A549 treated with dexamethasone at 1 μM for 4 hours (cell line): ENCODE measurements at places on chromosomes 3 and 15. TPM values are rescaled to one million over a fixed set of nuclear protein-coding genes. Genes with fewer than 3 reads are reported as not detected.

The ZNF774 gene
- total RNA-seq = 0.71 to 1.6 TPM (median 1.3 TPM) in 5 replicates

The AHSG gene
- total RNA-seq = 0.06 to 0.09 TPM (median 0.06 TPM) in 3 of 5 replicates, not detected in the others

The ERC2 gene
- total RNA-seq = 0.14 to 0.36 TPM in 2 of 5 replicates, not detected in the others

The CASR gene
- total RNA-seq = not detected in 5 replicates

The CX3CR1 gene
- 0.04 to 0.07 TPM (median 0.06 TPM) in 5 replicates for total RNA-seq

The PLS1 gene
- total RNA-seq = 9.6 to 12.7 TPM (median 10.8 TPM) in 5 replicates

The IL20RB gene
- total RNA-seq = 0.87 to 1.6 TPM (median 0.97 TPM) in 5 replicates

The MEX3B gene
- total RNA-seq = 2.9 to 4.7 TPM (median 3.9 TPM) in 5 replicates

The CCK gene
- 1.6 to 2.6 TPM (median 1.7 TPM) in 5 replicates for total RNA-seq

The MEIS2 gene
- 9.0 to 11.3 TPM (median 9.8 TPM) in 5 replicates for total RNA-seq

The FSTL1 gene
- total RNA-seq = 44.5 to 74.3 TPM (median 60.0 TPM) in 5 replicates

The FOXL2 gene
- total RNA-seq = 2.5 to 4.5 TPM (median 4.3 TPM) in 5 replicates

The CHCHD4 gene
- 36.6 to 41.5 TPM (median 41.0 TPM) in 5 replicates for total RNA-seq

The CAMK2N2 gene
- 0.96 to 2.0 TPM (median 1.5 TPM) in 5 replicates for total RNA-seq

The DTX3L gene
- total RNA-seq = 7.8 to 10.2 TPM (median 9.6 TPM) in 5 replicates

The OSTN gene
- not detected in 5 replicates for total RNA-seq

The SI gene
- not detected in 5 replicates for total RNA-seq

The LDHAL6B gene
- 0.05 TPM in 1 of 5 replicates, not detected in the others for total RNA-seq

The GPR62 gene
- total RNA-seq = not detected in 5 replicates

The LTK gene
- 0.05 to 0.12 TPM (median 0.06 TPM) in 4 of 5 replicates, not detected in the other for total RNA-seq

The ARHGAP31 gene
- total RNA-seq = 0.67 to 1.4 TPM (median 0.98 TPM) in 5 replicates

The SAMMSON gene
- not detected in 5 replicates for total RNA-seq

The HEXA gene
- 136 to 149 TPM (median 144 TPM) in 5 replicates for total RNA-seq

The GOLGA8T gene
- 1.1 to 1.9 TPM (median 1.6 TPM) in 5 replicates for total RNA-seq

The DNAH1 gene
- total RNA-seq = 0.71 to 1.3 TPM (median 0.95 TPM) in 5 replicates

The MNS1 gene
- 2.4 to 3.9 TPM (median 3.3 TPM) in 5 replicates for total RNA-seq

The XIRP1 gene
- 0.21 to 0.28 TPM (median 0.25 TPM) in 5 replicates for total RNA-seq

The SLITRK3 gene
- not detected in 5 replicates for total RNA-seq

The PATL2 gene
- 0.11 to 0.26 TPM (median 0.18 TPM) in 5 replicates for total RNA-seq

The C3orf20 gene
- total RNA-seq = 0.02 to 0.06 TPM in 2 of 5 replicates, not detected in the others

The ARGFX gene
- total RNA-seq = not detected in 5 replicates

The MYRIP gene
- 0.02 TPM in 2 of 5 replicates, not detected in the others for total RNA-seq

The CMTM8 gene
- total RNA-seq = 8.4 to 15.1 TPM (median 12.8 TPM) in 5 replicates

The TM4SF4 gene
- 27.3 to 44.6 TPM (median 35.9 TPM) in 5 replicates for total RNA-seq

The CCNDBP1 gene
- 22.8 to 26.5 TPM (median 25.0 TPM) in 5 replicates for total RNA-seq

The ADCY5 gene
- total RNA-seq = 0.45 to 1.1 TPM (median 0.56 TPM) in 5 replicates

The FBXL2 gene
- 6.2 to 10.2 TPM (median 7.4 TPM) in 5 replicates for total RNA-seq

The SLC28A1 gene
- total RNA-seq = 0.04 TPM in 1 of 5 replicates, not detected in the others

The LOXL1 gene
- total RNA-seq = 0.53 to 1.3 TPM (median 0.74 TPM) in 5 replicates

The TLE3 gene
- total RNA-seq = 32.8 to 55.1 TPM (median 45.9 TPM) in 5 replicates

The GOLGA8J gene
- not detected in 5 replicates for total RNA-seq

The DPPA2 gene
- 0.06 TPM in 1 of 5 replicates, not detected in the others for total RNA-seq

The TMC3 gene
- total RNA-seq = not detected in 5 replicates

The OR5K2 gene
- total RNA-seq = not detected in 5 replicates

The LYSMD2 gene
- 18.3 to 22.4 TPM (median 19.3 TPM) in 5 replicates for total RNA-seq

The SAMD7 gene
- not detected in 5 replicates for total RNA-seq
